Stimulated activated CD8-positive, alpha-beta memory T cell treated with anti-CD3 and anti-CD28 coated beads, Interleukin-15, amount 100 ng/mL, for 48 hours (primary cell): ENCODE measurements at places on chromosomes 2 and 18.

- no peak for DNase-seq
Observed at GRCh38 chr2:135637456-135638087, 104.1 kb upstream of the UBXN4 start.

DNA sequence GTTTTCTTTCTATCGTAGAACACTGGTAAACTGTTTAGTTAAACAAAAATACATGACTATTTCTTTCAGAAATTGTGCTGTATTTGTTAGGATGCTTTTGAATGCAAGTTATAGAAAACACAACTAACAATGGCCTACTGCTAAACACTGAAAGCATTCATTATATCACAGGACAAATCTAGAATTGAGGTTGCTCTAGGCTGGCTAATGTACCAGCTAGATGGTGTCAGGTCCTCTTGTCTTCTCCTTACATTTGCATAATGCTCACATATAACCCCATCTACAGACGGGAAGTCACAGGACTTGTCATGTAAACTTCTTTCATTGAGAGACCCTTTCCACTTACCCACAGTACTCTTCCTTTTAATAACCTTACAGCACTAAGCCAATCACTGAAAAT lies 586.8 kb downstream of the DSC3 start:
- DNase-seq = no peak

DNA sequence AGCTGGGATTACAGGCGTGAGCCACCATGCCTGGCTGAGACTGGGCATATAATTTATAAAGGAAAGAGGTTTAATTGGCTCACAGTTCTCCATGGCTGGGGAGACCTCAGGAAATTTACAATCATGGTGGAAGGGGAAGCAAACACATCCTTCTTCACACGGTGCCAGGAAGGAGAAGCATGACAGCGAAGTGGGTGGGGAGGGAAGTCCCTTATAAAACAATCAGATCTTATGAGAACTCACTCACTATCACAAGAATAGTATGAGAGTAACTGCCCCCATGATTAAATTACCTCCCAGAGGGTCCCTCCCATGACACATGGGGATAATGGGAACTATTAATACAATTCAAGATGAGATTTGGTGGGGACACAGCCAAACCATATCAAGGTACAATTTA lies 7.8 kb upstream of the LCLAT1 start:
- DNase-seq = no peak

DNA sequence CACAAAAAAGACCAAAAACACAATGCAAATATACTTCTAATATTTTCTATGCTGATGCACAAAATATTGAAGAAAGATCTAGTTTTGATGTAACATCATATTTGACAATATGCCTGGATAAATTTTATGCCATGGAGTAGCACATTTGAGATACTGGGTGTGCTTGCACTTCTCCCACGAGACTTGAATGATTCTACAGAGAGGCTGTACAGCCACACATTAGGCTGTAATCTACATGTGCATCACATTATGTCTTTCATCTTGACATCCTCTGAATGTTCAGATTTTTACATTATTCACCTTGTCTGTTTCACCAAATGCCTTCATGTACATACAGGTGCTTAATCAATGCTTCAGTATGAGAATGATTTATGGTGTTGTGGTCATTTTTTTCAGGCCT lies 756.4 kb upstream of the CDH7 start:
- DNase-seq = no peak

DNA sequence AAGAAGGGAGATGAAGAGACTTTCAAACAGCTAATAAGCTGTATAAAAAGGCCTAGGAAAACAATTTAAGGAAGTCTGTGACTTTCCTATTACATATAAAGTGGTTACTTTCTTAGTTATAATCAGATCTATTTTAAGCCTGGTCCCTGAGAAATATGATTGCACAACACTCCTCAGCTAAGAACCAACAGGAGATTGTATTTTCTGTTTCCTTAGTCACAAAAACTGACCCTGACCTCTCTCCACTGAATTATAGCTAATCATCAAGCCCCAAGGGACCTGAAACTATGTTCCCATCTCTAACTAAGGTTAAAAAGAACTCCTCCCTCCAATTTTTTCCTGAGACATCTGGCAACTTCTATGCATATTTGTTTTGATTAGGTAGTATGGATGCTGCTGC lies 106.9 kb downstream of the ROCK1 start:
- DNase-seq = no peak

- no peak for DNase-seq
Observed at GRCh38 chr2:57725337-57725947, 321.2 kb upstream of the VRK2 start.

DNA sequence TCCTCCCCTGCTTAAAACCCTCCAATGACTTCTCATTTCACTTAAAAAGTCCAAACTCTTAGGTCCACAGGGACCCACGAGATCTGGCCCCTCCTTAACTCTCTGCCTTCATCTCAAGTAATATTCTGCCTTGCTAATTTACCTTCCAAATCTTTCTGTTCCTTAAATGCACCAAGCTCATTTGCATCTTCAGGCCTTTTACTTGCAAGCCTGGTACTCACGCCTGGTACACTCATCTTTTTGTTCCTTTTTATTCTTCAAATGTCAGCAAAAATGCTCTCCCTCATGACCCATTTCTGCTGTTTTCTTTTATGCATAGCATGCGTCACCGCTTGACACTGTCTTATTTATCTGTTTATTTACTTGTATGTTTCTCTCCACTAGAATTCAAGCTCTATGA lies 2.7 kb upstream of the WIPF1 start:
- DNase-seq = no peak

DNA sequence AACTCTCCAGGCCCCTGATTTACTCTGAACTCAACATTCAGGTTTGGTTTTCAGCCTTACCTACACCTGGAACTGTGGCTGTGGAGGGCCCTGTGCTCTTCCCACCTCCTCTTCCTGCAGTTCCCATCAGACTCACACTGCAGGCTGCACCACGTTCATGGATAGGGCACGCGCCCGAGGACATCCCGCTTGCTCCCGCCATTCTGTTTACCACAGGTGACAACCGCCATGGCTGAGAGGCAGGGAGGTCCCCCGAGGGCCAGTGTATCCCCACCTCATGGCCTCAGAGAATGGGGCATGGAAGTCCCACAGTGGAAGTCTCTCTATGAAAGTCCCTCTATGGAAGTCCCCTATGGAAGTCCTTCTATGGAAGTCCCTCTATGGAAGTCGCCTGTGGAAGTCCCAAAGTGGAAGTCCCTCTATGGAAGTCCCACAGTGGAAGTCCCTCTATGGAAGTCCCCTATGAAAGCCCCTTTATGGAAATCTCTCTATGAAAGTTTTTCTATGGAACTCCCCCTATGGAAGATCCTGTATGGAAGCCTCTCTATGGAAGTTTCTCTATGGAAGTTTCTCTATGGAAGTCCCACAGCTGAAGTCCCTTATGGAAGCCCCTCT lies 358.4 kb upstream of the SALL3 start:
- no peak for DNase-seq

DNA sequence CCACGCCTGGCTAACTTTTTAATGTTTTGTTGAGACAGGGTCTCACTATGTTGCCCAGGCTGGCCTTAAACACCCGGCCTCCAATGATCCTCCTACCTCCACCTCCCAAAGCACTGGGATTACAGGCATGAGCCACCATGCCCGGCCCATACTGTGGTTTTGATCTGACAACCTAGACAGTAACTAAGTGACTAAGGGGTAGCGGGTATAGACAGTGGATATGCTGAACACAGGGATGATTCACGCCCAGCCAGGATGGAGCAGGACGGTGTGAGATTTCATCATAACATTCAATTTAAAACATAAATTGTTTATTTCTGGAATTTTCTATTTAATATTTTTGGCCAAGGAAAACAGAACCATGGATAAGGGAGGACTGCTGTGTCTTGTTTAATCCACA lies 36.0 kb upstream of the YPEL5 start:
- DNase-seq = no peak

DNA sequence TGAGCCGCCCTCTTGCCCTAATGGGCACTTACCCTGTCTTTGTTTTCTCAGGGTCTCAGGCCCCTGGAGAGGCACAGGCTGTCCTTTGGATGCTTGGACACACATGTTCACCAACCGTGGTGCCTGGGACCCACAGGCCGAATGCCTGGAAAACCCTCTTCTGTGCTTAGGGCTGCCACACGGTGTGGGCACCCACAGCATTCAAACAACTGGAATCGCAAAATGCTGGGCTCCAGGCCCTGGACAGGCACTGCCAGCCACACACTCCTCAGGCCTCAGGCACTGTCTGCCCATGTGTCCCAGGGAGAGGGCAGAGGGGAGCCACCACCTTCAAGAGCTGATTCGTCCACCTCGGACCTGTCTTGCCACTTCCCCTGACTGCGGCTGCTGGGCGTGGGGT lies 123.1 kb upstream of the ACKR3 start:
- DNase-seq = no peak

DNA sequence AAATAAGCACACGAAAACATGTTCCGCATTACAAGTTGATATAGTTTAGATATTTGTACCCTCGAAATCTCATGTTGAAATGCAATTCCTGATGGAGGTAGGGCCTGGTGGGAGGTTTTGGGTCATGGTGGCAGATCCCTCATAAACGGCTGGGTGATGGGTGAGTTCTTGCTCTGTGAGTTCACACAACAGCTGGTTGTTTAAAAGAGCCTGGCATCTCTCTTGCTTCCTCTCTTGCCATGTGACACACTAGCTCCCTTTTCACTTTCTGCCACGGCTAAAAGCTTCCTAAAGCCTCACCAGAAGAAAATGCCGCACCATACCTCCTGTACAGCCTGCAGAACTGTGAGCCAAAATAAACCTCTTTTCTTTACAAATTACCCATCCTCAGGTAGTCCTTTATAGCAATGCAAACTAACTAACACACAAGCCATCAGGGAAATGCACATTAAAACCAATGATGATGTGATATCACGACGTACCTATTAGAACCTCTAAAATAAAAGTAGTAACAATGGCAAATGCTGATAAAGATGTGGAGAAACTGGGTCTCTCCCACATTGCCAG lies 188.5 kb downstream of the ANAPC1 start:
- DNase-seq = no peak

GRCh38 chr2:119718501-119719260 lies 39.7 kb downstream of the TMEM177 start:
- DNase-seq = no peak

DNA sequence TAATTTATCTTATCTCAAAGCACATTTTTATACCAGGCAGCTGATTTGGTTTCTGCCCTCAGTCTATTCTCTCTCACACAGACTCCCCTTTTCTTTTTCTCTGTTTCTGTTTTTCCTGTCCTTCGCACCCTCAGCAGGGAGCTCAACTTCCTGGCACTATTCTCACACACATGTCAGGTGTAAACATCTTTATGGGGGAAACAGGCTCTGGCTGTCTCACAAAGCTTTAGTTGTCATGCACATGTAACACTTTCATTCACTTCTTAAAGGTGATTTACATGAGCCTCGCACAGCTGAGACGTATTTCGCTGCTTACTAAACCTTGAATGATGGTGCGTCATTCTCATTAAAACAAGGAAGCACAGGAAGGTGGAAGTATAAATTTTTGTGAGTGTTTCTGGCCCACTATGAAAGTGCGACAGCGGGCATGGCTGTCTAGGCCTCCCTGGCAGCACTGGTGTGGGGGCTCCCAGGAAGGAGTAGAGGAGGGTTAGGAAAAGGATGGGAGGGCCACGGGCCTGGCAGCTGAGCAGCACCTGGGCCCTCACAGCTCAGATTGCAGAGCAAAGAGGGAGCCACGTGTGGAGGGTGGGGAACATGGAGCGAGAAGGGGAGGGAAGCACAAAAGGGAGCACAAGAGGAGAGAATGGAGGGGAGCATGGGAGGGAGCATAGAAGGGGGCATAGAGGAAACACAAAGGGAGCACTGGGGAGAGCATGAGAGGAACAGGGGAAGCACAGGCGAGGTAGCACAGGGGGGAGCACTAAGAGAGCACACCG lies 46.2 kb upstream of the SNTG2 start:
- no peak for DNase-seq

DNA sequence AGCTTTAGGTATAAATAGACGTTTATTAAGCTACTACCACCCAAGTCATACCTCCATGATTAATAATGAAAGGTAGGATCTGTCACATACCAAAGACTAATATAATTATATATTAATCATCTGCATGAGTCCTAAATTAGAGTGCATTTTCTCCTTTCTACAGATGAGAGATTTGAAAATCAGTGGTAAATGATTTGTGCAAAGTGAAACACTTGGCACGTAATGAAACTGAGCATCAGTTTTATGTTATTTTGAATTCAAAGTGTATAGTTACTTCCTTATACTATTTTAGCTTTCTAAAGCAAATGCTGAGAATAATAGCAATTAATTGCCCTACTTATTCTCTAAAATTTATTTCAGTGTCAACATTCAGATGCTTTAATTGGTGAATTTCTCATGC lies 615.3 kb downstream of the TRIB2 start:
- DNase-seq = no peak

- DNase-seq = no peak
Observed at GRCh38 chr2:195961873-195962272, 106.8 kb downstream of the DNAH7 start.

DNA sequence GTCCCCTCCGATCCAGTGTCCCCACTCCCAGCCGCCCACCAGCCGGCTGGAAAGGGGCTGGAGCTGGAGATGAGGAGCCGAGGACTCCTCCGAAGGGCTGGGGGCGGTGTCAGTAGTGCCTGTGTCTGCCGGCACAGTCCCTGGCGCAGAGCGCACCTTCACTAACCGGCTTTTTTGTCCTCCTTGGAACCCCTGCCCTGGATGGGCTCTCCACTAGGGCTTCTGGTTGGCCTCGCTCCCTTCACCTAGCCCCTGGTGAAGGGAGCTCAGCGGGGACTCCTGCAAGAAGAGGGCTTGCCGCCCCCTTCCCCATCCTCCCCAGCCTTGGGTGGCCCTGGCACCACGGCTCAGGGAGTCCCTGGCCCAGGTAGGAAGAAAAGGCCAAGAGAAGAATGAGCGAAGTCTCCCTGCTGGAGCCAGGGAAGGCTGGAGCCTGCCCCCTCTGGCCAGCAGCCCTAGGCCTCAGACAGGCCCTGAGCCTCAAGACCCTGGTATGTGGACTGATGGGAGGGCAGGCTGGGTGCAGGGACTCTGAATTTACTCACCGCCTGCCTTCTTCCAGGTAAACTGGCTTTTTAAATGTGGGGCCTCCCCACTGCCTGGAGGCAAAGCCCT lies 570 bp upstream of the ECEL1 start:
- DNase-seq = no peak
